Adrenal gland (tissue), 19 donors: ENCODE measurements at places on chromosomes 1 and 21. TPM values are rescaled to one million over a fixed set of nuclear protein-coding genes. Genes with fewer than 3 reads are reported as not detected.

Gene TMOD4
- 0.60 TPM for total RNA-seq

Gene CHRNB2
- total RNA-seq: 0.54 TPM

Gene RNU1-2
- 1,646 TPM for total RNA-seq

Gene ADAMTSL4
- total RNA-seq: 22.5 TPM

Gene FAM72A
- total RNA-seq: 2.5 TPM

GRCh38 chr1:32232558-32233304 lies 10.5 kb downstream of the EIF3I start:
- no peak for DNase-seq
- H3K27me3 ChIP-seq: no peaks in the 10 kb centered on the region
- H3K4me1 ChIP-seq: peaks cover 29% of the 10 kb centered on the region
- H3K36me3 ChIP-seq: no peaks in the 10 kb centered on the region
- H3K27ac ChIP-seq: no peak overlapping the region

DNA sequence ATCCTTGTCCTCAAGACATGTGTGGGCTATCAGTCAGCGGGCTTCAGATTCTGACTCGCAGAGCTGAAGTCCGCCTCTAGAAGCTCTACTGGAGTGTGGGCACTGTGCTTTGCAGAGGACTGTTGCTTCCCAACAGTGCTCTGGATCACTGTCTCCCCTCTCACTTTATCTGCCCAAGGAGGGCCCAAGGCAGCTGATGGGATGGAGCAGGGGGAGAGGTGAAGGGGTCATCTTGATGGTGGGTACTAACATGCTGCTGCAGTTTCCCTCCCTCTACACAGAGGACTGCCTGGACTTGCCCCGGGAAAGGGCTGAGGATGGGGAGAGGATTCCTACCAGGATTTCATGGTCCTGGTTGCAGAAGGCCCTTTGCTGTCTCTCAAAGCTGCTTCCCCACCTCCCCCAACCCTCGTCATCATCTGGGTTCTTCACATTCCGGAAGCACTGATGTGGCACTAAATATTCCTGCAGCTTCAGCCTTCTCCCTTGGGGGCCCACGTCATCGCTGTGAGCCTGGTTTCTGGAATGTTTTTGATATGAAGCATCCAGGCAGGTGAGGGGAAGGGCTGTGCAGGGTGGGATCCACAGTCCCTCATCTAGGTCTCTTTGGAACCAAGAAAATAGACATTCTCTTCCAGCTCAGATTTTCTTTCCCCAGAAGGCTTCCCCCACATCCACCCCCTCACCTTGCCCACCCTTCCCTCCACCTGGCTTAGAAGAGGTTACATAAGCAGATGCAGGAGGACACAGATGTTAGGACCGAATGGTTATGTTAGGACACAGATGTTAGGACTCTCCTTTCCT lies 23.2 kb downstream of the NUAK2 start:
- H3K27ac ChIP-seq: no peak overlapping the region
- no peaks in the 10 kb centered on the region for H3K36me3 ChIP-seq
- H3K27me3 ChIP-seq: no peaks in the 10 kb centered on the region
- no peak overlapping the region for H3K4me3 ChIP-seq
- no peak for DNase-seq

DNA sequence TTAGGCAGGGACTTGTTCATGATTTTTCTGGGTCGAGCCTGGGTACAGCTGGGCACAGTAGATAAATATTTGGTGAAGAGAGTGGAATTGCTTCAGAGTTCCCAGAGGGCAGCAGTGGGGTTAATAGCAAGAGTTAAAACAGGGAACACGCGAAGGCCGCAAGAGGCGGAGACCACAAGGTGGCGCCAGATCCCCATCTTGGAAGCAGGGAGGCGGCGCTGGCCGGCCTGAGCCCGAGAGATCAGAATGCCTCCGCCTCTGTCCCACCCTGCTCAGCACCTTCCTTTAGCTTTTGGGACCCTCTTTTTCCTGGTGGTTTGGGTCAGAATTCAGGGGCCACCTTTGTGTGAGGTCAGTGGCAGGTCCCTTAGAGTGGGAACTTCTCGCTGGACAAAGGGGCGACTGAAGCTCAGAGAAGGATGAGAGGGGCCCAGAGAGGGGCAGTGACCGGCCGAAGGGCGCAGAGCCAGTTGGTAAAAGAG lies 6.5 kb upstream of the PADI2 start:
- H3K36me3 ChIP-seq: no peaks in the 10 kb centered on the region
- peaks cover 21% of the 10 kb centered on the region for H3K4me1 ChIP-seq
- H3K27me3 ChIP-seq: no peaks in the 10 kb centered on the region
- no peak overlapping the region for H3K27ac ChIP-seq
- DNase-seq: peak; percentile 93

- no peaks in the 10 kb centered on the region for H3K36me3 ChIP-seq
- H3K4me1 ChIP-seq: no peaks in the 10 kb centered on the region
- no peak overlapping the region for H3K4me3 ChIP-seq
- DNase-seq: peak; percentile 48
- H3K27ac ChIP-seq: no peak overlapping the region
- no peaks in the 10 kb centered on the region for H3K27me3 ChIP-seq
These were observed 17.8 kb downstream of the PKNOX1 start for GRCh38 chr21:42991992-42992740.

DNA sequence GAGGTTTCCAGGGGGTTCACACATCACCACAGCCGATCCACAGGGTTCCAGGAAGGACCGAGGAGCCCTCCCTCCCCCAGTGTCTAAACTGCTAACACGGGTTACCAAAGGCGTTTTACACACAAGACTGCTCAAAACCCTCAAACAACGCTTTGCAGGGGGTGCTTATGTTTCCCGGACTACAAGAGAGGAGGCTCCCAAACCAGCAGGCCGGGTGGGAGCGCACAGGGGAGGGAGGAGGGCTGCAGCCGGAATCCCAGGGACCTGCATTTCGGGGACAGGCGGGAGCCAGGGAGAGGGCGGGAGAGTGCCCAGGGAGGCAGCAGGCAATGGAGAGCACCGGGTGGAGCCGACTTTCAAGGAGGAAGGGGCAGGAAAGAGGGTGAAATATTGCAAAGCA lies 50.8 kb downstream of the ACBD3 start:
- no peak overlapping the region for H3K4me3 ChIP-seq
- H3K27me3 ChIP-seq: no peaks in the 10 kb centered on the region
- no peak overlapping the region for H3K27ac ChIP-seq
- no peaks in the 10 kb centered on the region for H3K4me1 ChIP-seq
- no peak for DNase-seq

DNA sequence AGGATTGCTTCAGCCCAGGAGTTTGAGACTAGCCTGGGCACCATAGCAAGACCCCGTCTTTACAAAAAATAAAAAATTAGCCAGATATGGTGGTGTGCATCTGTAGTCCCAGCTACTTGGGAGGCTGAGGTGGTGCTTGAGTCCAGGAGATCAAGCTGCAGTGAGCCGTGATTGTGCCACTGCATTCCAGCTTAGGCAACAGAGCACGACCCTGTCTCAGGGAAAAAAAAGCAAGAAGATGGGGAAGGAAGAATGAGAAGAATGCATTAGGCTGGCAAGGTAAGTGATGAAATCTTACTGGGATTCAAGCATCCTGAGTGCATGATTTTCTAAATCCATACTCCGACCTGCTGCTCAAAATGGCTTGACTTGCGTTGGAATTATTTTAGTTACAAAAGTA lies 6.8 kb downstream of the PCP4L1 start:
- H3K4me1 ChIP-seq: no peaks in the 10 kb centered on the region
- DNase-seq: no peak
- H3K36me3 ChIP-seq: no peaks in the 10 kb centered on the region
- peaks cover 1% of the 10 kb centered on the region for H3K27me3 ChIP-seq
- no peak overlapping the region for H3K4me3 ChIP-seq

- no peaks in the 10 kb centered on the region for H3K36me3 ChIP-seq
- no peaks in the 10 kb centered on the region for H3K4me1 ChIP-seq
- DNase-seq: no peak
- no peak overlapping the region for H3K27ac ChIP-seq
- H3K4me3 ChIP-seq: no peak overlapping the region
These were observed 13.2 kb downstream of the FMO3 start for GRCh38 chr1:171103862-171104261.

GRCh38 chr21:38315122-38315521 lies 58.3 kb downstream of the KCNJ15 start:
- H3K4me1 ChIP-seq: no peaks in the 10 kb centered on the region
- no peak overlapping the region for H3K4me3 ChIP-seq
- DNase-seq: no peak
- no peaks in the 10 kb centered on the region for H3K36me3 ChIP-seq
- no peak overlapping the region for H3K27ac ChIP-seq
- no peaks in the 10 kb centered on the region for H3K27me3 ChIP-seq

DNA sequence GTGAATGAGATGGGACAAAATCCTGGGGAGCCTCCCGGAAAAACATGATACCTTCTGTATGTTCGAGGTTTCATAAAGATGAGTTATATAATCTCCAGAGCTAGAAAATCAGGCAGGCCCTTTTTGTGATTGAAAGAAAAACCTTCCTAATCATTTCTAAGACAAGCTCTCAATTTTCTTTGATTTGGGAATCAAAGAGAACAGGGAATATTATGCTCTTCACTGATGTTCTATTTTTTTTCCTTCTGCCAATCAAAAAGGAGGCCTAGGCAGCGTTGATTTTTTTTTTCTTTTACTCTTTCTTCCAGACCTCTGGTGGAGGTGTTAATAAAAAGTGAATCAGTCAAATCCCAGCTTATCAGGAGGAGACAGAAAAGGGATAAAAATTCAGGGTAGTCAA lies 34.5 kb downstream of the DIRAS3 start:
- no peaks in the 10 kb centered on the region for H3K27me3 ChIP-seq
- H3K4me3 ChIP-seq: no peak overlapping the region
- no peaks in the 10 kb centered on the region for H3K36me3 ChIP-seq
- no peak for DNase-seq
- H3K27ac ChIP-seq: no peak overlapping the region
- H3K4me1 ChIP-seq: no peaks in the 10 kb centered on the region

DNA sequence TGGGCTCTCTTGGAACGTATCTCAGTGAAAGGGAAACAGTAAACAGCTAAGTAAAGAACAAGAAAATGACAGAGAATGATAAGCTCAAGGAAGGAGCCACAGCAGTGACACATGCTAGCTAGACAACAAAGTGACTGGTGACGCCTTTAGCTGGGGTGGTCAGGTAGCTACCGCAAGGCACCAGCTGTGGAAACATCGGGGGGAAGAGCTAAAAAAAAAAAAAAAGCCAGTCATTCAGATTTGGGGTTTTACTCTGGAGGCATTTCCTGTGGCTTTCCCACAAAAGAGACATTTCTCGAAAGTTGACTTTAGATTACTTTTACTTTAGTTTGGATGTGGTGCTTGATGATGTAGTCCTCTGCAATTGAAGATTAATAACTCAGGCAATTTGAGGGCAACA lies 2.1 kb downstream of the FHAD1 start:
- DNase-seq: no peak
- no peaks in the 10 kb centered on the region for H3K27me3 ChIP-seq
- no peaks in the 10 kb centered on the region for H3K36me3 ChIP-seq
- no peak overlapping the region for H3K4me3 ChIP-seq

DNA sequence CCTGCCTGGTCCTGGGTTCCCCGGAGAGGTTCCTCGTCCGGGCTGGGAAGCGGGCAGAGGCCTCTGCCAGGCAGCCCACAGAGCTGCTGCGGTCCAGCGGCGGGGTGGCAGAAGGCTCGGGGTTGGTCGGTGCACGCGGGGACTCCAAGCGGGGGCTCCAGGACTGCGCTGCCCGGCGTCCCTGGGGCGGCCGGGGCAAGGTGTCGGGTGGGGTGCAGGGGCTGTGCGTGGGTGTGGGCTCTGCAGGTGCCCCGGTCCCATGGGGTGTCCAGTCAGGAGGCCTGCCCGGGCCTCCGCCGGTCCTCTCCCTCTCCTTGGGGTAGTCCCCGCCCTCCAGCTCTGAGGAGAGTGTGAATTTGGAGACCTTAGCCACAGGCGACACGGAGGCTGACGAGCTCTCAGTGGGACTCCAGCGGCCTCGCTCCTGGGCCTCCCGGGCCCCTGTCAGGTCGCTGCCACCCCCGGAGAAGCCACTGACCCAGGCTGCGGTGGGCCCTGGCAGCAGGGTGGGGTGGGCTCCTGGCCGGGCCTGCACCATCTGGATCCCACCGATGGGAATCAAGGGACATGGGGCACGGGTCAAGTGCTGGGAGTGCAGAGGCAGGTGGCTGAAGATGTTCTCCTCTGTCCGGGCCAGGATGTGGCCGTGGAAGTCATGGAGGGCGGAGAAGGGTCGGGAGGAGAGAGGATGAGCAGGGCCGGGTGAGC lies 26.2 kb upstream of the EDN2 start:
- H3K4me3 ChIP-seq: no peak overlapping the region
- no peak for DNase-seq
- H3K27ac ChIP-seq: no peak overlapping the region
- peaks cover 6% of the 10 kb centered on the region for H3K36me3 ChIP-seq

GRCh38 chr1:7705048-7705907 lies 65.8 kb upstream of the VAMP3 start:
- H3K27ac ChIP-seq: no peak overlapping the region
- H3K27me3 ChIP-seq: no peaks in the 10 kb centered on the region
- DNase-seq: no peak
- no peaks in the 10 kb centered on the region for H3K36me3 ChIP-seq
- H3K4me3 ChIP-seq: no peak overlapping the region
- no peaks in the 10 kb centered on the region for H3K4me1 ChIP-seq

DNA sequence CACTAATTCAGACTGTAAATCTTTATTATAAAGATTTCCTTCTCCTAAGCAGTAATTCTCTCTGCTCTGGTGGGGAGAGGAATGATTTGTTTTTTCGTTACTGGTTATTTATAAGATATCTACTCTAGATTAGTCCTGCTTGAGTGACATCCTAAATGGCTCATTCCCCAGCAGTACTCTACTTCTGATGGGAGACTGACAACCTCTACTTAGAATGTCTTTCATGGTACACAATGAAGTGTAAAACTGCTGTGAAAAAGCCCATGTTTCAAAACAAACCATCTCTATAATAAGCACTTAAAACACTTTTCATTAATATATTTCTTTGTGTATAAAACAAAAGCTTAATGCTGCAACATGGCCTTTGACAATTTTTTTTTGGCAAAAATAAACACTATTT lies 33.9 kb upstream of the ESRRG start:
- no peak overlapping the region for H3K27ac ChIP-seq
- H3K4me1 ChIP-seq: no peaks in the 10 kb centered on the region
- H3K36me3 ChIP-seq: no peaks in the 10 kb centered on the region
- no peak overlapping the region for H3K4me3 ChIP-seq
- no peaks in the 10 kb centered on the region for H3K27me3 ChIP-seq

GRCh38 chr1:92968138-92969032 lies 7.1 kb upstream of the DIPK1A start:
- no peak overlapping the region for H3K4me3 ChIP-seq
- H3K27ac ChIP-seq: no peak overlapping the region
- DNase-seq: no peak

GRCh38 chr21:27545754-27546349 lies 579.0 kb upstream of the ADAMTS5 start:
- no peak for DNase-seq
- H3K27ac ChIP-seq: no peak overlapping the region
- no peaks in the 10 kb centered on the region for H3K4me1 ChIP-seq
- H3K4me3 ChIP-seq: no peak overlapping the region
- H3K27me3 ChIP-seq: no peaks in the 10 kb centered on the region

GRCh38 chr1:48735796-48736195 lies 40.9 kb downstream of the BEND5 start:
- DNase-seq: no peak
- no peaks in the 10 kb centered on the region for H3K4me1 ChIP-seq
- no peaks in the 10 kb centered on the region for H3K36me3 ChIP-seq
- H3K27ac ChIP-seq: no peak overlapping the region

- H3K4me3 ChIP-seq: no peak overlapping the region
- H3K27me3 ChIP-seq: no peaks in the 10 kb centered on the region
- H3K36me3 ChIP-seq: no peaks in the 10 kb centered on the region
These were observed 33.8 kb downstream of the ADARB1 start for GRCh38 chr21:45108034-45108790.

- no peak overlapping the region for H3K27ac ChIP-seq
- H3K36me3 ChIP-seq: no peaks in the 10 kb centered on the region
- no peaks in the 10 kb centered on the region for H3K27me3 ChIP-seq
- DNase-seq: no peak
- no peak overlapping the region for H3K4me3 ChIP-seq
These were observed 165.7 kb downstream of the HHIPL2 start for GRCh38 chr1:222382171-222382570.
